ENCODE measurements at places on chromosomes 1 and 21.

DNA sequence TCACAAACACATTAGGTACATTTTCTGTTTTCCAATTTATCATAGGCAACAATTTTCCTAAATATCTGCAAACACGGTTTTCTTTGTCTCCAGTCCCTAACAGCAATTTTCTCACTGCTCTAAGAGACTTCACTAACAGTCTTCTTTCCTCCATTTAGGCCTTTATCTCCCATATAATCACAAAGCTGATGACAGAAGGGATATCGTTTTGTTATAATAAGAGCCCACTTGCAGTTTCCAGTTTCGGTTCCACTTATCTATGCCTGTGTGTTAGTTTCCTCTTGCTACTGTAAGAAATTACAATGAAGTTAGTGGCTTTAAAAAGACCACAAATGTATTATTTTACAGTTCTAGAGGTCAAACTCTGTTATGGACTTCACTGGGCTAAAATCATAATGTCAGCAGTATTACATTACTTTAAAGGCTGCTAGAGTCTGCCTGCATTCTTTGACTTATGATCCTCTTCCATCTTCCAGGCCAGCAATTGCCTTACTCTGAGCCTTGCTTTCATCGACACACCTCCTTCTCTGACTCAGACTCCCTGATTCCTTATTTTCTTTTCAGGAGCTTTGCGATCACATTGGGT, 549.3 kb downstream of the NCAM2 start:
- no peaks in the 10 kb centered on the region for H3K4me1 ChIP-seq
- H3K36me3 ChIP-seq, result no peaks in the 10 kb centered on the region
- no peak for DNase-seq
- H3K27me3 ChIP-seq, result no peaks in the 10 kb centered on the region
- H3K4me3 ChIP-seq, result no peak overlapping the region
- no peak overlapping the region for H3K27ac ChIP-seq

GRCh38 chr1:210633140-210633539, 304.4 kb downstream of the HHAT start:
- no peak for DNase-seq
- H3K27me3 ChIP-seq, result no peaks in the 10 kb centered on the region
- H3K4me3 ChIP-seq, result no peak overlapping the region
- no peak overlapping the region for H3K27ac ChIP-seq

DNA sequence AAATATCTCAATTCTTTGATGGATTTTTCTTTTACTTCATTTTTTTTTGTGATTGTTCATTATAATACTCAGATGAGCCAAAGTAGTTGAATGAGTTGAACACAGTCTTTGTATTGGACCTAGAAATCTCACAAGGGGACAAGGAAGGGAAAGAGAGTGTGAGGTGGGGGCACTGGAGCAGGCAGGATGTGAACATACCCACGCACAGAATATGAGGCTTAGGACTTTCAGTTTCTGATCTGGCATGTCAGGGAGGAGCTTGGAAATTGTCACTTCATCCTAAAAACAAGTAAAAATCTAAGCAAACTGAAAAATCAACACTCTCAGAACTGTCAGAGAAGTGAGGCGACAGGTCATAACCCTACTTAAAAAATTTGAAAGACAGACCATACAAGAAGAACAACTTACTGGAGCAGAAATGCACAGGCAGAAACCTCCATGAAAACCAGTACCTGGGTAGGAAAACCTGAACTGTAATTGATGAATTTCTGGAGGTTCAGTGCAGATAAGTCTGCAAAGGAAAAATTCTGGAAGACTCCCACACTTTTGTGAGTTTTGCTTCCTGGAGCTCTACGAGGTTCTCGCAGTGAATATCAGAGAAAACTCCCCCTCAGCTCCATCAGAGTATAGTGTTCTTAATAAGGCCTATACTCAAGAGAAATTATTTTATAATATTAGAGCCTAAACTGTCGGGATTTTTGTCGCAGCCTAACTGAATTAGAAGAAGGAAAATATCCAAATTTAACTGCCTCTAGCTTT, 3.6 kb upstream of the PTGS2 start:
- H3K27ac ChIP-seq, result no peak overlapping the region
- no peak for DNase-seq
- H3K36me3 ChIP-seq, result no peaks in the 10 kb centered on the region
- H3K4me3 ChIP-seq, result no peak overlapping the region
- H3K27me3 ChIP-seq, result peaks cover 47% of the 10 kb centered on the region

GRCh38 chr1:22123071-22123390, 19.9 kb downstream of the WNT4 start:
- H3K36me3 ChIP-seq, result peaks cover 9% of the 10 kb centered on the region
- no peak overlapping the region for H3K4me3 ChIP-seq
- H3K4me1 ChIP-seq, result peaks cover 2% of the 10 kb centered on the region
- no peak for DNase-seq
- no peaks in the 10 kb centered on the region for H3K27me3 ChIP-seq

- no peaks in the 10 kb centered on the region for H3K4me1 ChIP-seq
- no peak for DNase-seq
- no peaks in the 10 kb centered on the region for H3K36me3 ChIP-seq
- H3K4me3 ChIP-seq, result no peak overlapping the region
- no peak overlapping the region for H3K27ac ChIP-seq
- peaks cover 8% of the 10 kb centered on the region for H3K27me3 ChIP-seq
Measured at GRCh38 chr1:7042322-7043190, 257.3 kb downstream of the CAMTA1 start.

GRCh38 chr1:160838888-160839287, 23.8 kb downstream of the CD244 start:
- peaks cover 61% of the 10 kb centered on the region for H3K4me1 ChIP-seq
- H3K4me3 ChIP-seq, result no peak overlapping the region
- H3K27me3 ChIP-seq, result peaks cover 13% of the 10 kb centered on the region
- peak overlapping the region; percentile 96 for H3K27ac ChIP-seq
- no peaks in the 10 kb centered on the region for H3K36me3 ChIP-seq

GRCh38 chr1:219566951-219567947, 45.7 kb downstream of the ZC3H11B start:
- no peaks in the 10 kb centered on the region for H3K27me3 ChIP-seq
- no peak overlapping the region for H3K4me3 ChIP-seq
- DNase-seq, result no peak
- H3K27ac ChIP-seq, result no peak overlapping the region

GRCh38 chr1:13823126-13823880, 123.3 kb downstream of the PRDM2 start:
- no peaks in the 10 kb centered on the region for H3K36me3 ChIP-seq
- peaks cover 6% of the 10 kb centered on the region for H3K27me3 ChIP-seq
- H3K4me3 ChIP-seq, result no peak overlapping the region
- H3K27ac ChIP-seq, result no peak overlapping the region
- H3K4me1 ChIP-seq, result no peaks in the 10 kb centered on the region
- DNase-seq, result no peak

GRCh38 chr1:180893614-180894013, 19.1 kb upstream of the KIAA1614 start:
- H3K36me3 ChIP-seq, result no peaks in the 10 kb centered on the region
- H3K4me3 ChIP-seq, result no peak overlapping the region
- DNase-seq, result no peak
- H3K27me3 ChIP-seq, result no peaks in the 10 kb centered on the region

DNA sequence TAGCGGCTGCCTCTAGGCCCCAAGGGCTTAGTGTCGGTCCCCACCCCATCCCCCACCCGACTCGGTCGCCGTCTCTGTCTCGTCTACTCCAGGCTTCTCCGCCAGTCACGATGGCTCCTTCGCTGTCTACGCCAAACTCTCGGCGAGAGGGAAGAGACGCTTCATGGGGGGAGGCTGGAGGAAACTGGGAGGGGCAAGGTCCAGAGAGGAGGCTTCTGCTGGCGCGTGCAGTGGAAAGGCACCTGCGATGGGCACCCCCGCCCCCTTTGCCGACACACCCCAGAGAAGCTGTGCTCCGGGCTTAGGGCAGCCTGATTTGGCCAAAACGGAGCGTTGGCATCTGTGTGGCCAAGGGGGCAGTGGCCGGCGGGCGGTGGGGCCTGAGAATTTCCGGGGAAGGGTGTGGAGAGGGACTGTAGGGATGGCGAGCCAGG, 1.2 kb upstream of the CSMD2 start:
- H3K36me3 ChIP-seq, result no peaks in the 10 kb centered on the region
- H3K4me1 ChIP-seq, result peaks cover 12% of the 10 kb centered on the region
- H3K27me3 ChIP-seq, result peaks cover 95% of the 10 kb centered on the region

DNA sequence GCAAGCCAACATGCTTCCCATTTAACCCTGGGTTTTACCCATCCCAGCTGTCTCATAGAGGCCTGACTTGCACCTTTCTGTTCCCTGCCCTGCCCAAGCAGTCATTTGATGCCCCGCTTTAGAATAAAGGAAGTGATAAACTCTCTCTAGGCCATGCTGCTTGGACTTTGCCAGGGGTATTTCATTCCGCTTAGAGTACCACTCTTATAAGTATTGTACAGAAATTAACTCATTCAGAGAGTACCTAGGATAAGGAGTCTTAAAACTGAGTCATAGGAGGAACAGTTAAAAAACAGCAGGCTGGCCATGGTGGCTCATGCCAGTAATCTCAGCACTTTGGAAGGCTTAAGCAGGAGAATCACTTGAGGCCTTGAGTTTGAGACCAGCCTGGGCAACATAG, 21.0 kb upstream of the LYST start:
- no peak for DNase-seq
- no peak overlapping the region for H3K4me3 ChIP-seq
- peak overlapping the region; percentile 97 for H3K27ac ChIP-seq

- no peak overlapping the region for H3K27ac ChIP-seq
- no peak for DNase-seq
- H3K27me3 ChIP-seq, result no peaks in the 10 kb centered on the region
Measured at GRCh38 chr1:46596846-46597245, 7.2 kb downstream of the MKNK1 start.

All from activated naive CD4-positive, alpha-beta T cell treated with anti-CD3 and anti-CD28 coated beads, Interleukin-2, amount 10 ng/mL, durations not matched to agents 7 days and 5 days (primary cell).